ENCODE measurements at places on chromosomes 16 and 17.

- no peak for DNase-seq
These were observed 7.4 kb downstream of the PNPO start for GRCh38 chr17:47948706-47949196.

GRCh38 chr17:79988185-79988971 lies 47.3 kb downstream of the TBC1D16 start:
- DNase-seq = no peak

DNA sequence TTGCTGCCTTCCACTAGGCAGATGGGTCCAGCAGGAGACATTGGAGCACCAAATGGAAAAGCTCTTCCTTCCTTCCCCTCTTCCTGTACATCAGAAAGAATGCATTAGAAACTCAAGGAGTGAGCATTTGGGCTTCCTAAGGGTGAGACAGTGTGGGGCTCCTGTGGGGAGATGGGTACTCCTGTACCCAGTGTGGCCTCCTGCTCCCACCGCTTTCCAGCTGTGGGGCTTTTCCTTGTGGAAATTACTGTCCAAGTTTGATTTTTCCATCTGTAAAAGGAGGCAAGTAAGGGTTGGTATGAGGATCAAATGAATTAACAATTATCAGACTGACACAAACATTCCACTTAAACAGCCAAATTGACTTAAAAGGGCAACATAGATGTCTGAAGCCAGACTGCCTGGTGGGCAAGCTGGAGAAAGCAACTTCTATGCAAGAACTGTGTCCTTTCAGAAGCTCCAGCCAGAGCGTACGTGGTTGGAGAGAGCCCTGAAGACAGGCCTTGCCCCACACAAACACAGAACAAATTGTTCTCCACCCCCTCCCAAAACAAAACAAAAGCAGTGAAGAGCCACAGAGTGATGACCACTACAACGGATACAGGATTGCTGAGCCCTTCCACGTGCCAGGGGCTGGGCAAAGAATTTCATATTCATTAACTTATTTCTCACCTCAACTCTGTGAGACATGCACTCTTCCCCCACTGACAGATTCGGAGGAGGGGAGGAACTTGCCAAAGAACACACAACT lies 23.1 kb upstream of the ALDH3A1 start:
- no peak for DNase-seq

- DNase-seq = no peak
These were observed 2.5 kb downstream of the VAT1L start for GRCh38 chr16:77790912-77791311.

GRCh38 chr17:67712375-67712774 lies 5.4 kb upstream of the NOL11 start:
- DNase-seq = no peak

DNA sequence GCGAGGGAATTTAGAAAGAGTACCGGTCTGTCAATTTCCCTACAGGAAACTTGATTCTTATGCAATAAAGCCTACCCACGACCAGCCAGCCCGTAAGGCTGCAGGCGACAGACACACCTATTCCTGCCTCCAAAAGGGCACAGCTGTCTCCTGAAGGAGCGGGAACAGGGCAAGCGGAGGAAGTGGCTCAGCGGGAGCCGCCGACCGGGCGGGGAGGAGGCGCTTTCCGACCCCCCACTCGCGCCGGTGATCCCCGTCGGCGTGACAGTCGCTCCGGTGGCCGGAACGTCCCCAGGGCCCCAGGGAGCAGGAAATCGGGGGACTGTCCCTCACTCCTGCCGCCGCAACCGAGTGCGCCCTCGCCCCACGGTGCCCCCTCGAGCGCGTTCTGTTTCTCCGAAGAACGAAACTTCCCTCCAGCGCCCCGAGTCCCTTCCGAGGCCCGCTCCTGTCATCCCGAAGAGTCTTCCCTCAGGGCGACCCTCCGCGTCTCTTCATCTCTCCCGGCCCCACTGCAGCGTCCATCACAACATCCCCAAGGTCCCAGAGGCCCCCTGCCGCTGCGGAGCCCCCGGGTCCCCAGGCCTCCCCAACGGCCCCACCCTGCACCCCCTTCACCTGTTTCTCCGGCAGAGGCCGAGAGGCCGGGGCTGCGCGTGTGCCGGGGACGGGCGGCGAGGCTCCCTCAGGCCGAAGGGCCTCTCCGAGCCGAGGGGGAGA lies 421 bp downstream of the STAT3 start:
- no peak for DNase-seq

DNA sequence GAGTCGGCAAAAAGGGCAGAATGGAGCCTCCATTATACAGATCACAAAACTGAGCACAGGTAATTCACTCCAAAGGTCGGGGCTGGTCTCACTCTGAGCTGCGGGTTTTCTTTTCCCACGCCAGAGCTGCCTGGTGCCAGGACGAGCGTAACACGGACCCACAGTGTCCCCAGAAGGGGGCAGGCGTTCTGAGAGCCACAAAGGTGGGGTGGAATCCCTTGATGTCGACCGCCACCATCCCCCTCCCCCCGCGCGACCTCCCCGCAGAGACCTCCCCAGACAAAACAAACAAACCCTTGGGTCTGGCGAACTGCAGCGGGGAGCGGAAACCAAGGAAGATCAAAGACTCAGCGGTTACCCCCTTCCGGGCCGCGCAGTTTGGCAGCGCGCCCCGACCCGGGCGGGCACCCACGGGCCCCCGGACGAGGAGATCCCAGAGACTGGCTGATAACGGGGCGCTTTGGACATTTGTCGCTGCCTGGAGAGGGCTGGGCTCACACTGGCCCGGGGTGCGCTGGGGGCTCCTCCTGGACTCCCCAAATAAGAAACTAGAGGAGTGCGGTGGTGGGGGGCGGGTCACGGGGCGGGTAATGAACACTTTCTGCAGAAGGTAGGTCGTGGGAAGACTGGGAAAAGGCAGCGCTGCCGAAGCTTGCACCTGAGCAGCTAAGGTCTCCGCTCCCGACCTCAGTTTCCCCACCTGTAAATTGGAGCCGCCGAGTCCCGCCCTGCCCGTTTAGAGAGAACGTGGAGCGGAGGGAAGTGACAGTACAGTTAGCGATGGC lies 664 bp upstream of the NKD1 start:
- DNase-seq = peak; percentile 22

DNA sequence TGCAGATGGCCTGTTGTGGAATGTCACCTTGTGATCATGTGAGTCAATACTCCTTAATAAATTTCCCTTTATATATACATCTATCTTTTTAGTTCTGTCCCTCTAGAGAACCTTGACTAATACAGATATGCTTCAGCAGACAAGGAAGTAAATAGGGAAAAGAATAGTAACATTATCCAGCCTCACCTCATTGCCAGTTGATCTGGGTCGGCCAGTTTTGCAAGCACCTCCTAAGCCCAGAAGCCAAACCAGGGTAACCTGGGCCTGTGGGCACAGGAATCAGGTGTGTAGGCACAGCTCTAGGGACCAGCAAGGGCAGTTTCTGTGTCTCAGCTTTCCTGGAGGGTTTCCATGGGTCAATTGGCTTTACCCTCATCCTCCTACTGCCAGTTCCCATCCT lies 11.9 kb upstream of the CCL17 start:
- DNase-seq = no peak

- no peak for DNase-seq
These were observed 6.1 kb downstream of the CAMKK1 start for GRCh38 chr17:3886776-3887175.

- no peak for DNase-seq
These were observed 44.7 kb upstream of the PRSS54 start for GRCh38 chr16:58339452-58339981.

DNA sequence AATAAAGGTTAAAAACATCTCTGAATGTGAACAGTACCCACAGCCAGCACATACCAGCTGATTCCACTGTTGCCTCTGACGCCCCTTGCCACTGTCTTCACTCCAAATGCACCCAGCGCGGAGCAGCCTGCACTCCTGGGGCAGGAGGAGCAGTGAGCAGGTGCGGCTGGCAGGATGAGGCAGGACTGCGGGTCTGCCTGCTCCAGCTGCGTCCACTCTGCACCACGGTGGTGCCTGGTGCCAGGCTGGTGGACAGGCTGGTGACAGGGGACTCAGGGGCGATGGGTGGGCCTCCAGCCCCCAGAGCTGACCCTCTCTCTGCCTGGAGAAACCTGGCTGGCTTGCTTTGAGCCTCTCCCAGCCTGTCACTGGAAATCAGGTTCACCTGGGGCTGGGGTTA lies 9.4 kb downstream of the RAB40B start:
- no peak for DNase-seq

- no peak for DNase-seq
These were observed 201.6 kb downstream of the TMEM114 start for GRCh38 chr16:8388684-8389083.

DNA sequence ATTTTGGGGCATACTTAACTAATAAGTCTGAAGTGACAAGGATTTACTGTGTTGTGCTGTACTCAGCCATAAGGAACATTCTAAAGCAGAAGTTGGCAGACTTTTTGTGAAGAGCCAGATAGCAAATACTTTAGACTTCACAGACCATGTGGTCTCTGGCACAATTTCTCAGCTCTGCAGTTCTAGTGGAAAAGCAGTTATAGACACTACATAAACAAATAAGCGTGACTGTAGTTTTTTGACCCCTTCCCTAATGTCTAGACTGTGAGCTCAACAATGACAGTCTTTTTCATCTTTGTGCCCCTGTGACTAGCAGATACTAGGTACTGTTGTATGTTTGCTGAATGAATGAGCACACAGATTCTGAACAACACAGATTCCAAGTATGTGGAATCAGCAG lies 4.9 kb downstream of the RPAIN start:
- no peak for DNase-seq

Measured in anterior cingulate cortex (tissue), 58 donors.